ENCODE measurements at places on chromosomes 1 and 21. TPM values are rescaled to one million over a fixed set of nuclear protein-coding genes. Genes with fewer than 3 reads are reported as not detected.

Gene RGS18
- not detected for total RNA-seq

Gene CELA3B
- not detected for total RNA-seq

Gene ATAD3C
- total RNA-seq: 0.13 TPM

Gene LMX1A
- total RNA-seq: not detected

Gene LDLRAP1
- 45.2 TPM for total RNA-seq

Gene IPO9
- 25.3 TPM for total RNA-seq

Gene DSCAM
- under 0.01 TPM for total RNA-seq

Gene MROH9
- total RNA-seq: 0.22 TPM

Gene WDR64
- total RNA-seq: under 0.01 TPM

Gene KDM1A
- total RNA-seq: 92.4 TPM

Gene FMN2
- 11.8 TPM for total RNA-seq

Gene S100A7
- not detected for total RNA-seq

Gene IL24
- total RNA-seq: not detected

Gene SPRR2A
- total RNA-seq: not detected

Gene CRABP2
- total RNA-seq: 3.0 TPM

Gene FMOD
- total RNA-seq: 29.5 TPM

Gene ASTN1
- not detected for total RNA-seq

Gene CRP
- not detected for total RNA-seq

Gene GPR3
- total RNA-seq: under 0.01 TPM

Gene ELAVL4
- not detected for total RNA-seq

Measured in articular chondrocyte of knee joint (primary cell).